CD4-positive, alpha-beta T cell treated with Interleukin-15 for 4 hours (primary cell): ENCODE measurements at places on chromosomes 1 and 21.
A peak's percentile ranks its signal among the peaks of the same experiment; 100 is the strongest.

DNA sequence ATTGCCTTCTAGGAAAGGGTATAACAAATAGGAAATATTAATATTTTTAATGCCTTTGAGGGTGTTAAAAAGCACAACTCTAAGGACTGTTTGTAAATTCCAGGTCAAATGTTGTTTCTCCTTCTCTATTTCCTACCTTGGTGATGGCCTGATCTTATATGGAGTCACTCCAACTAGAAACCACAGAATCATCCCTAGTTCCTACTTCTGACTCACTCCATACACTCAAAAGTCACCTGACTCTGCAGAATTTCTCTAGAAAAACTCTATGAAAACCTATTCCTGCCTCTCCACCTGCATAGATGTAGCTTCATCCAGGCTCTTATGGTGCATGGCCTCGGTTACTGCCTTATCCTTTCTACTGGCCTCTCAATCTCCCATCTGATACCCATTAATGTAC is 14.5 kb downstream of the RGS4 start:
- no peak for DNase-seq

DNA sequence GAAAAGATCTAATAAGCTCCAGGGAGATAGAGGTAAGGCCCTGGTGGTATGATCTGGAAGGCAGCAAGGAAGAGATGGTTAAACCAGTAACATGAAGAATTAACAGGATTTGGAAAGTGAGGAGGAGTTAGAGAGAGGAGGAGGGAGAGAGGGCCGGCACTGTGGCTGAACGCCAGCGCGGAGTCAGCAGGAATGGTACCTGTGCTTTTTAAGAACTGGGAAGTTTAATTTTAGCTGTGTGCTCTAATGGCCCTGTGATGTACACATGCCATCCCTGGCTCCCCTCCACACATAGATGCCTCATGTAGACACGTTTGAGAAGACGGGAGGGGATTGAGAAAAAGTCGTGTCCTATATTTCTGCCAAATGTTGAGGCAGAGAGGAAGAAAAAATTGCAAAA is 13.8 kb upstream of the AVPR1B start:
- DNase-seq, result no peak

DNA sequence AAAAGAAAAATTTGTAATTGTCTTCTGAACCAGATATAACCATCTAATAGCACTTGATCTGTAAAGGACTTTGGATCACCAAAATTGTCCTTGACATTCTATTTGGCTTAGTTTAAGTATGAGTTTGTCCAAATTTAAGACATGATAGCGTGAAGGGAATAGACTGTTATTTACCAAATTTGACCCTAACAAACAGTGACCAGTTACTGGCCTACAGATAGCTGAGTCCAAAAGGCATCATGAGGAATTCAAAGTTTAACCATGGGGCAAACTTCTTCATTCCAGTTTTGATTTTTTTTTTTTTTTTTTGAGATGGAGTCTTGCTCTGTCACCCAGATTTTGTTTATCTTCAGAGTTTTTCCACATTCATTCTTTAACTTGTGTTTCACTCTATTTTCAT is 38.5 kb downstream of the CLIC4 start:
- DNase-seq, result no peak

- DNase-seq, result no peak
Measured at GRCh38 chr1:82567348-82567747, 766.6 kb downstream of the ADGRL2 start.

- DNase-seq, result no peak
Measured at GRCh38 chr1:209412036-209412435, 171.5 kb upstream of the CAMK1G start.

DNA sequence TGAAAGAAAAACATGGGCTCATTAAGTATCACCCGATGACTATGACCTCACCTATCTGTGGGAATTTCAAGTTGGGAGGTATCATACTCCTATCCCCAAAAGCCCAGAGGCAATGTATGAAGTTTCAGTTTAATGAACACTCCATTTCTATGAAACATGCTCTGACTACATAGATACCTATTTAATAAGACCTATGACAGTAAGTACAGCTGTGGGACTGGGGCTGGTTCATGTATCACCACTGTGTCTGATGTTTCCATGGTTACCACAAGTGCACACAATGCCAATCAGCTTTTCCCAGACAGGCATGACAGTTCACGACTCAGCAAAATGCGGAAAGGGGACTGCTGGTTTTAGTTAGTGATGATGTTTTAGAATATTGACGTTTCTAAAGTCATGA is 167.7 kb downstream of the SIPA1L2 start:
- DNase-seq, result no peak

- DNase-seq, result no peak
Measured at GRCh38 chr1:242187816-242188215, 188.9 kb upstream of the MAP1LC3C start.

GRCh38 chr1:242212401-242212800 is 213.5 kb upstream of the MAP1LC3C start:
- DNase-seq, result no peak

DNA sequence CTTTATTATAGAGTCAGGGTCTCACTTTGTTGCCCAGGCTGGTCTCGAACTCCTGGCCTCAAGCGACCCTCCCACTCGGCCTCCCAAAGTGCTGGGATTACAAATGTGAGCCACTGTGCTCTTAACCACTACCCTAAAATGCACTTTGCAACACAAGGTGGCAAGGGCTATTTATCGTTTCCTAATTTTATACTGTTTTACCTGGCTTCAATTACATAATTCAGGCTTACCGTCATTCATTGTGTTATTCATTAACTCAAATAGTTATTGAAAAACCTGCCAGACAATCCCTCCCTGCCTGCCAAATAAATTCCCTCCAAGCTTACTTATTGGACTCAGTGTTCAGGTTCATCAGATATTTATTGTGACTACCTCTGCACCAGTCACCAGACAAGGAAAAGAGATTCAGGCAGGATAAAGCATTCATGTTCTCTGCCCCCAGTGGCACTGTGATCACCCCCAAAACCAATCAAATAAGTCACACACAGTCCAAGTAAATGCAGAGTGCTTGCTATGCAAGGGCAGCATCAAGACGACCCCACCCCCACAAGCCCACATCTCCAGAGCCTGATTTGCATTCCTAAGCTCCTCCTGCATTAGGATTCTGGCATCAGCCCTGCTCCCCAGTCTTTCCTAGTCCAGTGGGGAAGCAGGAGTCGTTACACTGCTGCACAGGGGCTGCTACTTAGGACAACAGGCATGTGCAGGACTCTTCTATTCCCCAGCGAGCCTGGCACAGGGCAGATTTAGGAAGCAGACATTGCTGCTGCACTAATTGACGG is 8.1 kb downstream of the PAQR7 start:
- DNase-seq, result no peak

DNA sequence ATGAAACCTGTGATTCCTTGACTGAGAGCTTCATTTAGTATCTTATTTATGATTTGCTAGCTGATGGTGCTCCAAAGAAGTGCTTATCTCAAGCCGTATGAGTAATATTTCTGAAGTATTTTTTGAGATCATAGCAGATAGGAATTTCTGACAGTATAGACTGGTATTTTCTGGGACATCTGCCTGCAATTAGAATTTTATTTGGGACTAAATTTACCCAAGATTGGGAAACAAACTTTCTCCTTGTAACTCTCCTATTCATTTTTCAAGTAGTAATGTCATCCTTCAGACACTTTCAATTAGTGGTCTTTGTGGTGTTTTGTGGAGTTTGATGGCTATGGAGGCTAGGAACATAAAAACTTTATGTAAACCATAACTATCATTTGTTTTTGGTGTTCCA is 597.2 kb upstream of the ZP4 start:
- no peak for DNase-seq

DNA sequence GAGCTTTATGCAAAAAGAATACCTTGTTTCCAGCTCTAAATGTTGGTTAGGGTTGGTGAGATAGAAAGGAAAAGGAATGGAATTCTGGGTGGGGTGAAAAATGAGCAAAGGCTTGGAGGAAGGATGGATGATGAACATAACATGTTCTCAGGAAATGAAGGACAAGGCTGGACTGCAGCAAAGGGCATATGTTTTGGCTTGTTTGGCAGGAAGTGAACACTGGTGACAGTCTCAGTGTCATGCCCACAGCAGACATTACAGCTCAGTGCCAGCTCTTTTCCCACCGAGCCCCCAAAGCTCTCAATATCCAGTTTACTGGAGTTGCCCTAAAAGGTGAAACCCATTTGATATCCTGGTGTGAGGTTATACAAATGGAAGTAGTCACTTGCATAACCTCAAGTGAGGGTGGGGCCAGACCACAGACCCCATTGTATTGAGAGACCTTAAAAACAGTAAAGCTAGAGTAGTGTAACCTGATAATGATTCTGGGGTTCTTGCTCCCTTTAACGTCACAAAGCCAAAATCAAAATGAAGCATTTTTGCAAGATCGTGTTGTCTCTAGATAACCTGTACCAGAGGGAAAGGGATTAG is 270.6 kb downstream of the NFIA start:
- no peak for DNase-seq

- no peak for DNase-seq
Measured at GRCh38 chr1:36436821-36437220, 13.4 kb downstream of the OSCP1 start.

- peak; percentile 51 for DNase-seq
Measured at GRCh38 chr1:66357478-66358197, 176.3 kb upstream of the SGIP1 start.

DNA sequence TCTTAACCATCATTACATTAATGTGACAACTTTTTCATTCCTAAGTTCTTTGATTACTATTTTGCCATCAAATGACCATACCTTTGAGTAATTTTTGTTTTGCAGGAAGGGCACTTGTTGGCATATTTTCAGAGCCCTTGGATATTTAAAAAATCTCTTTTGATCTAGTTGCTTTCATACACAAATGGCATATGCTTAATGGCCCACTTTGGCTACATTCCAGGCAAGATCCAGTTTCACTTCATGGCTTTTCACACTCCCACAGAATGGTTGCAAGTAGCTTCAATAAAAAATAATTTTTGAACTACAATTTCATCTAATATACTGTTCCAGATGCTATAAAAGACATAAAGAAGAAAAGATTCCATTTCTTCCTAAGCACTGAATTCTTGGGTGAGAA is 18.1 kb downstream of the ADAM30 start:
- no peak for DNase-seq

DNA sequence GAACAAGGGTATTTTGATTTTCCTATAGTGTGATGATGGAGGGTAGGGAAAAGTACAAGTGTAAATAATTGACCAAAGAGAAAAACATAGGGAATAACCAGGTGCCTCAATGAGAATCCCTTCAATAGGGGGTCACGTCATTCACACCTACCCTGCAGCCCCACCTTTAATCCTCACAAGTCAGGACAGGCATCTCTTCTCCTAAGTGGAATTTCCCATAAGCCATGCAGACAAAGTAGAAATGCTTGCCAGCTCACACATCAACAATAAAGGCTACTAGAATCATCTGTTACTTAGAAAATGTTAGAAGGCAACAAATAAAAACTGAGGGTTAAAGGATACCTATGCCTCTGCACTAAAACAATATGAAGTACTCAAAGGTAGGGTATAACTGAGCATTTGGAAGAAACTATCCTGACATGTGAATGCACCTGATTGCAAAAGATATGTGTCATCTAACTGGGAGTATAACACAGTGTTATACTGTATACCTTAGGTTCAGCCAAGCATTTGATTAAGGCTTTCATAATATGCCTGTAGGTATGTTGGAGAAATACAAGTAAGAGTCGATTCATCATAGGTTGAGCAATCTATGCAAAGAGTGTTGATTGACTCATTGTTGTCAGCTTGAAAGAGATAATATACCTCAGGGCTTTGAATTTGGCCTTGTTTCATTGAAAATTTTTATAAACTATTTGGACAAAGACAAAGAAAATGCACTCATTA is 32.4 kb upstream of the ATP1A1 start:
- DNase-seq, result no peak

DNA sequence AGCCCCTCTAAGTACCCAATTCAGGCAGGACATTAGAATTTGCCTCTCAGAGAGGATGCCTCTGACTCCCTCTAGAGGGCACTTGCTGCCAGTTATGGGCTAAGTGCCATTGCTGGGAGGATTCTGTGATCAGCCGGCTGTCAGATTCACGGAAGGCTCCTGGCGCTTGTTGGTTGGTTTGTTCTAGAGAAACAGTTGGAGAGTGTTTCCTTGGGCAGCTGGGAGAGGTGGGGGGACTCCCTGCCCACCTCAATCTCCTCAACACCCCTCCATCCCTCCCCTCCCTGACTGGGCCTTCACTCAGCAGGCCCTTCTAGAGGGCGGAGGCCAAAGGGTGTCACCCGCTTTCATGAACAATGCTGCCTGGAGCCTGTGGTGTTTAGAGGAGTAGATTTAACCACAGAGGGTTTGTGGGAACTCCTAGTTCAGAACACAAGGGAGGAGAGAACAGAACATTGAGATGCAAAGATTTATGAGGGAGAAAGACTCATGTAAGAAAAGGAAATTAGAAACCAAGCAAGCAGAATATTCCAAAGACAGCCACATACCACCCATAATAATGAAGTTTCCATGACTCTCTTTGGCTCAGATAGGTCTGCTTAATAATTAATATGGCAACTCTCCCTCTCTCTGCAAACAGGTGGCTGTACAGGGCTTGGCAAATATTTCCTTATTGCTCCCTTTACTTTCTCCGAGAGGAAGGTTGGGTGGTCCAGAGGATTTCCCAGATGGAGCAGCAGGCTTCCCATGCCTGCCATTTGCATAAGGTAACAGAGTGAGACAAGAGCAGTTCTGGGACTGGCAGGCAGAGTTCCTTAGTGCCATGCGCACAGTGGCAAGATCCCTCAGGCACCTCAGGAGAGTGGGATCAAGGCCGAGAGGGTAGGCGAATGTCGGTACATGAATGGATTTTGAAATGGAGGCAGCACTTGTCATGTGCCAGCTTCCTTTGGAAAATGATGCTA is 30.0 kb upstream of the ACP6 start:
- peak; percentile 65 for DNase-seq

DNA sequence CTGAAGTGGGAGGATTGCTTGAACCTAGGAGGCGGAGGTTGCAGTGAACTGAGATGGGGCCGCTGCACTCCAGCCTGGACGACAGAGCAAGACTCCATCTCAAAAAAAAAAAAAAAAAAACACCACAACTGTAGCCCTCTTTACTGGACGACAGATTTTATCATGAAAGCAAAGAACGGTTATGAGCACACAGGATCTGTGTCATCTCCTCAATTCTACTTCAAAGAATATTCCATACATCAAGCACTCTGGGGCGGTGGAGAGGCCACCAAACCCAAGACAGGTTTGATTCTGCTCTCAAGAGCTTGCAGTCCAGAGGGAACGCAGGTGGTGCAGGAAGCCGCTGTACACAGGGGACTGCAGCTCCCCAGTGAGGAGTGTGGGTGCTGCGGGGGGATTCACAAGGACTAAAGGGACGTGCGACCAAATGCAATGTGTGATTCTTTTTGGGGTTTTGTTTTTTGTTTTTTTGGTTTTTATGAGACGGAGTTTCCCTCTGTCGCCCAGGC is 110.1 kb downstream of the SPSB1 start:
- DNase-seq, result no peak
